ENCODE measurements at places on chromosomes 5 and 9.

DNA sequence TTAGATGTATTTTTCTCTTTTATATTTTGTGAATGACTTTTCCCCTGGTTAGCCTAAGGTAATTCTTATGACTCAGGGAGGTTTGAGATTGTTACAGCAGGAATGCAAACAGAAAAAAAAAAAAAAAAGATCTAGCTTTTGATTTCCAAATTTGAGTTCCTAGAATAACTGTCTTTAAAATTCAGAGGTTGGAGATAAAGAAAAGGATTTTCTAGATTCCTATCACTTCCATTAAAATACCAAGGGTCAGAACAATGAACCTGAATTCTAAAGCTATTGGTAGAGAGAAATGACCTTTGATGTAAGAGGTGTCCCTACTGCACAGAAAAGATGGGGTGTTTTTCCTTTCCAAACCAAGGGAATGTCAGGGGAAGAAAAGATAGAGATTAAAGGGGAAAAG lies 262.5 kb downstream of the DOCK8 start:
- no peak for DNase-seq

GRCh38 chr9:93974151-93974550 lies 19.0 kb upstream of the BARX1 start:
- DNase-seq = no peak

DNA sequence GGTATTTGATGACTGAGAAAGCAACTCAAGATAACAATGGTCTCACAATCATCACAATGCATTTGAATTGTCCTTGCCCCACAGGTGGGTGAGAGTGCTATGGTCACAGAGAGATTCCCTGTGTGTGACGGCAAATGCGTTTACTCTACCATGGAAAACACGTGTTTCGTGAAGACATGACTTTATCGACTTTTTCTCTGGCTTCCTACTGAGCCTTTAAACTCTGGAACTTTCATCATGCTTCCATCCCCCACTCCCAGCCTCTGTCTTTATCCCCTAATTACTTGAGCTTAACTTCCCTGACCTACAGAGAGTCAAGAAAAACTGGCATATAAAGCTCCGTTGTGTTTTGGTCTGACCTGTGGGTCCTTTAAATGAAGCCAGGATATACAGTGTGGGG lies 414.1 kb upstream of the CLINT1 start:
- no peak for DNase-seq

DNA sequence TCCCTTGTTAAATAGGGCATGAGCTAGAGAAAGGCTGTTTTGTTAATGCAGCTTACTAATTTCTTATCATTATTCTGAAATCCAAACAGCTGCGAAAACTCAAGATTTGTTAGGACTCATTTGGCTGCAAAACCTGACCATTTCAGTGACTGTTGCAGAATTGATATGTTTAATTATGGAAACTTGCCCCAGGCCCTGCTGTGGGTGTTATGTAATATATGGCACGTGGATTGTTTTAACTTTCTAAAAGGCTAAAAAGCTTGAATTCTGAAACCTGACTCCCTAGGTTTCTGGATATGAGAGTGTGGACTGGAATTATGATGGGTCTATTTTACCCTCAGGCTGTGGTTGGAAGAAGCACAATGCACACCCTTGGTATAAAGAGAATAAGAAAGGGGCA lies 4.4 kb downstream of the IL9 start:
- DNase-seq = no peak

DNA sequence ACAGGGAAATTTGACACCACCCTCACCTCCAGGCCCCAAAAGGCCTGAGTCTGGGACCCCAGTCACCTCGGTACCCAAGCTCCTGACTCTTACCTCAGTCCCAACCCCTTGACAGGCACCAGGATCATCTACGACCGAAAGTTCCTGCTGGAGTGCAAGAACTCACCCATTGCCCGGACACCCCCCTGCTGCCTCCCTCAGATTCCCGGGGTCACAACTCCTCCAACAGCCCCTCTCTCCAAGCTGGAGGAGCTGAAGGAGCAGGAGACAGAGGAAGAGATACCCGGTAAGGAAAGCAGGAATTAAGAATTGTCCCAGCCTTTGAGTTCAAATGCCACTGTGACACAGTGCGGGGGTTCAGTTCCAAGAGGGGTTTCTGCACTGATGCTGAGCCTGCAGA lies 1.3 kb downstream of the EIF4EBP3 start:
- no peak for DNase-seq

GRCh38 chr9:81824802-81825730 lies 103.2 kb upstream of the SPATA31D4 start:
- DNase-seq = no peak

- no peak for DNase-seq
Measured at GRCh38 chr5:158770506-158770905, 329.2 kb downstream of the EBF1 start.

DNA sequence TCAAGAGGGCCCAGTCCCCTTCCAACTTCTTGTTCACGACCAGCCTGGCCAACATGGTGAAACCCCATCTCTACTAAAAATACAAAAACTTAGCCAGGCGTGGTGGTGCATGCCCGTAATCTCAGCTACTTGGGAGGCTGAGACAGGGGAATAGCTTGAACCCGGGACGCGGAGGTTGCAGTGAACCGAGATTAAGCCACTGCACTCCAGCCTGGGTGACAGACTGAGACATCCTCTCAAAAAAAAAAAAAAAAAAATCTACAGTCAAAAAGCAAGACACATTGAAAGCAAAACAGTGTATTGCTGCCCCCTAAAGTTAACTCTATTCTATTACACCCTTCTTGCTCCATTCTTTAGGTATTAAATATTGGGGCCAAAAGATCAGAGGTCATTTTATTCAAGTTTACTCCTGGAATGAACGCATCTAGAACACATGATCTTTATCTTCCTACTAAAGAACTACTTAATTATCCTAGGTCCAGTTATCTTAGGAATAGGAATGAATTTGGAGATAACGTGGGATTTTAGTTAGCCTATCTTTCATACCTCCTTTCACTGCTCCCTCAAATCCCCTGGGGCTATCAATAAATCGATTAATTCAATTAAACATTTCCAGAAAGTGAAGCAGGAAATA lies 2.4 kb downstream of the ATG12 start:
- no peak for DNase-seq

- DNase-seq = no peak
Measured at GRCh38 chr5:98464737-98465330, 308.6 kb upstream of the RGMB start.

DNA sequence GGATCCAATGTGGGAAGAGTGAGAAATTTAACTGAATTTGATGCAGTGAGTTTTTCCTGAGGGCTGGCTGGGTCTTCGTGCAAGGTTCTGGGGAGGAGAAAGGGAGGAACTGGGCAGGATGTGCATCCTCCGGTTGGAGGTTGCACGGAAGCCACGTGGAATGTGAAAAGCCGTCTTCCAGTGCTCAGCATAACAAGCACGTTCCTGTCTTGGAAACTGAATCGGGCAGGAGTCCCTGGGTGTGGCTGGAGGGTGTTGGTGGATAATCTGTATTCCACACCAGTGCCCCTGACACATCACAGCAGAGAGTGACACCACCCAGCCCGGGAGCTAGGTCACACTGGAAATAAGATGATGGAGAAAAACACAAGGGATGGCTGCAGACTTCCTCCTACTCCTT lies 154.3 kb downstream of the C5orf15 start:
- DNase-seq = no peak

GRCh38 chr5:178284093-178284675 lies 51.6 kb upstream of the PHYKPL start:
- DNase-seq = no peak

- DNase-seq = no peak
Measured at GRCh38 chr5:109743041-109743531, 53.4 kb downstream of the MAN2A1 start.

DNA sequence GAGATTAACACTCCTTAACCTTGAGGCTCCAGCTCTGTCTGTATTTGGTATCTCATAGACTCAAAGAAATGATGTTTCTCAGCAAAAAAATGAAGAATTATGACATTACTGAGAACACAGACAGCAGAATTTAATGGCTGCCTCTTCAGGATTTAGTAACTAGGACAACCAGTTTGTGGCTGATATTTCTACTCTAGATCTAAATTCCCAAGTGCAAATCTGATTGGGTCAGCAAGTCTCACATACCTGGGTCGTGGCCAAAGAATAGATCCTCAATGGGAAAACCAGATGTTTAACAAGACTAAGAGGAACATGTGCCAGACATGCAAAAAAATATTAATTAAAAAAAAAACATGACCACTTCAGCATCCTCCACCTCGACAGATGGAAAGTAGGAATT lies 608.9 kb downstream of the DTWD2 start:
- DNase-seq = no peak

DNA sequence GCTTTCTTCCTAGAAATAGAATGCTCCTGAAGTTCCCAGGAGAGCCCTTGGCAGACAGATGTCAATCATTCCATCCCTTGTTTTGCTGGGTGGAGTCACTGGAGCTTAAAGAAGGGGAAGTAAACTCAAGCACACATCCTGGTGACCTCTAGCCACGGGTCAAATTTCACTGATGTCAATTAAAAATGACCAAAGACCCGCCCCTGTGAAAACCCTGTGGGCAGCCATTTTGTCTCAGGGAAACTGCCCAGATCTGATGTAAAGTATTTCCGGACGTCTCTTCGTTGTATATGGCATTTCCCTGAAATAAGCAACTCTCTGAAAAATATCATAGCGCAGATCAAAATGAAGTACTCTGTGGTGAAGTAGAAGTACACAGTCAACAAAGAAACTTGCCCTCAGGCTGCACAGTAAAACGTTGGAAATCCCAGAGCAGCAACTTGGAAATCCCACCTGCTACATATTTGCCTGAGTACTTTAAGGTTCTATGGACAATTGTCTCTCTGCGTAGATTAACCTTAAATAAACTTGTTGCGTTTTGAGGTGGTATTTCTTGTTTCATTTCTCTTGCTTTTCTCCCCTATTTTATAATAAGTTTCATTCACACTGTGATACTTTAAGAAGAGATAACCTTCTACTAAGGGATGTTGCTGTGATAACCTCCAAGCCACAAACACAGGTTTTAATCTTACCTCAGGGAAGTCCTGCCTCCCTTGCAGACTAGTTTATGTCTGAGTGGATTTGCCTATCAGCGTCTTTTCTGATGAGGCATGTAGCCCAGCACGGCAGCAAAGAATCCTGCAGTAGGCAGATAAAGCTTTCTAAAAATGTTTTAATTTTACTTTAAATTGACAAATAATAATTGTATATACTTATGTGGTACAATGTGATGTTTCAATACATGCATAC lies 60.9 kb upstream of the PIP5K1B start:
- DNase-seq = no peak

DNA sequence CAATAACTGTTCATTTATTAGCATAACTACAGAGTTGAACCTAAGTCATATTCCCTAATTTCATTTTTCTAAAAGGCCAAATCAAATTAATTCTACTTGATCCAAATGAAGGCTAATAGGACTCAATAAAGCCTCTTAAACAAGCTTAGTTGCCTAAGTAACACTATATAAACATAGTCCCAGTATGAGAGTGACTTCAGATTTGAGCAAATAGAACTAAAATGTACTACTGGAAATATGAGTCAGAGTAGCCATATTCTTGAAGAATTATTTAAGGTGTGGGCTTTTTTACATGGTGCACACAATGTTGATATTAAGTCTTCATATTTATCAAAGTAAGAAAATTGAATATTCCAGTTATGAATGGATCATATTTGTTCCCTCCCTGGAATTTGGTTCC lies 872.3 kb downstream of the MAT2B start:
- no peak for DNase-seq

- peak; percentile 7 for DNase-seq
Measured at GRCh38 chr9:87249029-87249428, 248.6 kb upstream of the DAPK1 start.

Measured in NCI-H1105 (cell line).